Panc1 (cell line): ENCODE measurements at places on chromosomes 7 and 10. TPM values are rescaled to one million over a fixed set of nuclear protein-coding genes. Genes with fewer than 3 reads are reported as not detected.

Gene FANK1
- 19.1 TPM for total RNA-seq

Gene TAS2R5
- total RNA-seq, result 0.77 TPM

Gene UNCX
- total RNA-seq, result not detected

Gene GRM3
- not detected for total RNA-seq

Gene ANXA7
- 165 TPM for total RNA-seq

Gene CCDC172
- not detected for total RNA-seq

Gene ALKBH4
- 19.0 TPM for total RNA-seq

Gene LRRD1
- total RNA-seq, result 0.05 TPM

DNA sequence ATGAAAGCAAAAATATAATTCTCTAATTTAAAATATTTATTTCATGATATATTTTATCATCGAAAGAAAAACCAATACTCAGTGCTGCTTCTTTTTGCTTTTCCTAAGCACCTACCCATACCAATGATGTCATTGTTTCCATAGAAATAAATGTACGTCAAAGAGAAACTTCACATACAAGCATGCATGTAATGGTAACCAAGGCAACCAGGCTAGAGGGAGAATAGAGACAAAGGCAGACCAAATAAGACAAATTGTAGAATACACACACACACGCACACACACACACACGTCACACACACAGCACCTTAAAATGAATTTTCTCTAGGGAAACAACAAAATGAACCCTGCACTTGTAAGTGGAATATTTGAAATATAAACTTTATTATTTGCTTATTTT is 75.5 kb downstream of the MACC1 start:
- H3K27me3 ChIP-seq, result no peaks in the 10 kb centered on the region
- no peak overlapping the region for H3K4me3 ChIP-seq
- no peaks in the 10 kb centered on the region for H3K4me1 ChIP-seq
- DNase-seq, result no peak
- H3K36me3 ChIP-seq, result no peaks in the 10 kb centered on the region
- no peak overlapping the region for H3K27ac ChIP-seq

- DNase-seq, result no peak
- H3K4me3 ChIP-seq, result no peak overlapping the region
- peaks cover 4% of the 10 kb centered on the region; the same call in 1 of the 2 replicates for H3K36me3 ChIP-seq
- no peak overlapping the region for H3K27ac ChIP-seq
Observed at GRCh38 chr10:101671453-101671852, 23.5 kb downstream of the FBXW4 start.

DNA sequence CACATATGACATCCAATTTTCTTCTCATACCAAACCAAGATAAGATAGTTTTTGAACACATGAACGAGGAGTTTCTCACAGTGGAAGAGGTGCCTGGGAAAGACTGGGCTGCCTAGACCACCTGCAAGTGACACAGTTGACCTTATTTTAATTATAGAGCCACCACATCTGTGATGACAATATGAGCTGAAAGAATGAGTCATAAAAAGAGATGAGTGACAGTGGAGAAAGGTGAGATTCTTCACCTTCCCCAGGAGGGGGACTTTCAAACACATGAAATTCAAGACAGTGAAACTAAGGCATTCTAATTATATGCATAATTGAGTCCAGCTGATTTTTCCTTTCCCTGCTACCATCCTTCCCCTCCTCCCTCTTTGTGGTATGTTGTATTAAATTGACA is 475.5 kb downstream of the NXPH1 start:
- DNase-seq, result no peak
- no peak overlapping the region for H3K27ac ChIP-seq
- H3K4me3 ChIP-seq, result no peak overlapping the region
- H3K36me3 ChIP-seq, result no peaks in the 10 kb centered on the region
- H3K4me1 ChIP-seq, result no peaks in the 10 kb centered on the region

DNA sequence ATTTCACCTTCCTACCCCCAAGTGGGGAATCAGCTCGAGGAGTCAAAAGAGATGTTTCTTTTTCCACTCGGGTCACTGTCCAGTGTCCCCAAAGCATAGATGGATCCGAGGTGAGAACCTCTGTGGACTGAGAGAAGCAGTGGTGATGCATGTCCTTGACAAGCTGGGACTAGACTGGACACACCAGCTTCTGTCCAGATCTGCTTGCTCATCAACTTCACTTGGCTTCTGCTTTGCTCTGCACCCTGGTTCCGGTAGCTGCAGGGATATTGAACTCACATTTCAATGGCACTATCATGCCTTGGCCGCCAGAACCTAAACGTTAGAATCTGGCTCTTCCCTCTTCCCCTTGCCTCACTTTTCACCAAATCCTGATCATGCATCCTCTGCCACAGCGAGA is 50.3 kb upstream of the CXCL12 start:
- no peak overlapping the region for H3K27ac ChIP-seq
- H3K27me3 ChIP-seq, result no peaks in the 10 kb centered on the region
- no peaks in the 10 kb centered on the region for H3K4me1 ChIP-seq
- DNase-seq, result no peak
- no peak overlapping the region for H3K4me3 ChIP-seq
- no peaks in the 10 kb centered on the region for H3K36me3 ChIP-seq

DNA sequence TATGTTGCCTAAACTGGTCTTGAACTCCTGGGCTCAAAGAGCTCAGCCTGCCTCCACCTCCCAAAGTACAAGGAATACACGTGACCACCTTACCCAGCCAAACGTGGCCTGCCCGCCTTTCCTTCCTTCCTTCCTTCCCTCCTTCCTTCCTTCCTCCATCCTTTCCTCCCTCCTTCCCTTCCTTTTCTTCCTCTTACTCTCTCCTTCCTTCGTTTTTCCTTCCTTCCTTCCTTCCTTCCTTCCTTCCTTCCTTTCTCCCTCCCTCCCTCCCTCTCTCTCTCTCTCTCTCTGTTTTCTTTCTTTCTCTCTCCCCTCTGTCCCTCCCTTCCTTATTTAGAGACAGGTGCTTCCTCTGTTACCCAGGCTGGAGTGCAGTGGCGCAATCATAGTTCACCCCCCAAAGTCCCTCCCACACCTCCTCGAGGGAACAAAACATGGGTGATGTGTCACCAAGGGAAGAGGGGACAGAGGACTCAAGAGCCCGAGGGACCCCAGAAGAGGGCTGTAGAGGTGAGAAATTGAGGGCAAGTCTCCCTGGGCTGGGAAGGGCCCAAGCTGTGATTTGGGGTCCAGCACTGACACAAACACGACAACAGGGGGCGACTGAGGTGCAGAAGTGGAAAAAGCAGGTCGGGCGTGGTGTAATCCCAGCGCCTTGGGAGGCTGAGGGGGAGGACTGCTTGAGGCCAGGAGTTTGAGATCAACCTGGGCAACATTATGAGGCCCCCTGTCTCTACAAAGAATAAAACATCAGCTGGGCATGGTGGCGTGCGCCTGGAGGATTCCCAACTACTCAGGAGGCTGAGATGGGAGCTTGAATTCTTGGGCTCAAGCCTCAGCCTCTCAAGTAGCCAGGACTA is 28.1 kb downstream of the EPHB4 start:
- H3K27ac ChIP-seq, result peak overlapping the region; percentile 99
- no peak for DNase-seq
- no peak overlapping the region for H3K4me3 ChIP-seq

DNA sequence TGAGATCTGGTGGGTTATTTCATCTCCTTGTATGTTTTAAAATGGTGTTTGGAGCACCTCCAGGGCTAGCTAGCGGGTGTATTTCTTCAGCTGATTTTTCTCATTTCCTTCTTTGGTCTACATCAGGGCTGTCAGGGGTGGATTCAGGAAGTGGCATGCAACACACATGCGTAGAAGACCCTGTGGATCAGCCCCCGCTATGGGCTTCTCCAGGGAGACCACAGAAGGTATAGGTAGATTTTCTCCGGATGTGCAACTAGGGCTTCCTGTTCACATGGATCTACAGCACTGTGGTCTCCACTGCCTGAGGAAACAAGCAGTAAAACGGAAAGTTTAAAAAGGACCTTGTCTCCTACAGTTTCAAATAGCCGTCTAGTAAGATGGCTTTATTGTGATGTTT is 10.4 kb downstream of the NUB1 start:
- peaks cover 9% of the 10 kb centered on the region; the same call in 1 of the 2 replicates for H3K4me1 ChIP-seq
- no peak overlapping the region for H3K4me3 ChIP-seq
- peaks cover 11% of the 10 kb centered on the region for H3K36me3 ChIP-seq
- no peak overlapping the region for H3K27ac ChIP-seq
- no peaks in the 10 kb centered on the region for H3K27me3 ChIP-seq
- DNase-seq, result no peak

DNA sequence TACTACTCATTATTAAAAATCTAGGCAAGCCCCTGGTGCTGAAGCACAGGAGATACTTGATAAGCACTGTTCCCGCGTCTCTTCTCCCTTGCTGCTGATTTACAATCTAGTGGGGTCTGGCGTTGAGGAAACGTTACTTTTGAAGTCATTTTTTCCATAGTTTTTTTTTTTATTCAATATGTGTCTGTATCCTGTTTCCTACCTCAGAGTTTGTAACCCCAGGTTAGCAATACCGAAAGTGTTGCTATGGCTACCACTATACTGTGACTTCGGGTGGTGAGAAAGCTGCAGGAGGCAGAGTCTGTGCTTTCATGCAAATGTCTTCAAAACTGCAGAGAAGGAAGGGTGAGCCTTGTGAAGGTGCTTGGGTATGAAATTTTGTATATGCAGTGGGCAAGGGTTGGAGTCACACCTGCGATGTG is 458.8 kb upstream of the GHITM start:
- H3K27me3 ChIP-seq, result no peaks in the 10 kb centered on the region
- no peak overlapping the region for H3K27ac ChIP-seq
- DNase-seq, result no peak

DNA sequence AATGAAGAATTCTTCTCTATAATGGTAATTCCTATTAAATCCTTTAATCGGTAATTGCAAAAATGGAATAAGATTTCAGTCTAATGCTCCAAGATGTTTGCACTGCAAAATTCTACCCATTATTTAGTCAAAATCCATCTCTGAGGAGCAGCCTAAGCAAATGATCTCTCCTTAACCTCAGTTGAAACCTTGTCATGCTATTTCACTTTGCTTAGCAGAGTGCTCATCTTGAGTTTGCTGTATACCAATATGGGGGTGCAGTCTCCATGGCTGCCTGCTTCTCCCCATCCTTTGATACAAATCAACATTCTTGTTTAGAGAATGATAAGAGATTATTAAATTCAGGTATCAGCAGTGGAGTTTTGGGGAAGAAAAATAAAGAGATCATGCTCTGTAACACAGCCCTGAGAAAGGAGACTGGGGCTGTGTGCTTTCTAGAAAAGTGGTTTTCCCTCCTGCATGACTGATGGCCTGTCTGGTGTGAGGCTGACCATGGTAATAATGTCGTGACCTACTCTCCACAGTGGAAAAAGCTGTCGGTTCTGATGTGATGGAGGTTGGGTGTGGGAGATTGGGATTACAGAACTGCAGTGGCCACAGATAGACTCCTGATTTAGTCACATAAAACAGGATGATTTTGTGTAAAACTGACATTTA is 982.1 kb downstream of the NRG3 start:
- no peak overlapping the region for H3K4me3 ChIP-seq
- no peaks in the 10 kb centered on the region for H3K4me1 ChIP-seq
- DNase-seq, result no peak
- no peaks in the 10 kb centered on the region for H3K27me3 ChIP-seq
- H3K36me3 ChIP-seq, result no peaks in the 10 kb centered on the region
- H3K27ac ChIP-seq, result no peak overlapping the region

DNA sequence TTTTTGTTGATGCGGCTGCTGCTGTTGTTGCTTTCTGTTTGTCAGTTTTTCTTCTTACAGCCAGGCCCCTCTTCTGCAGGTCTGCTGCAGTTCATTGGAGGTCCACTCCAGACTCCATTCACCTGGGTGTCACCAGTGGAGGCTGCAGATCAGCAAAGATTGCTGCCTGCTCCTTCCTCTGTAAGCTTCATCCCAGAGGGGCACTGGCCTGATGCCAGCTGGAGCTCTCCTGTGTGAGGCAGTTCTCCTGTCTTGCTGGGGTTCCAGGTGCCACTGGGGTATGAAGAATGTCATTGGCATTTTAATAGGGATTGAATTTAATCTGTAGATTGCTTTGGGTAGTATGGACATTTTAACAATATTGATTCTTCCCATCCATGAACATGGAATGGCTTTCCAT is 308.5 kb upstream of the MEOX2 start:
- no peak for DNase-seq
- H3K27ac ChIP-seq, result no peak overlapping the region
- H3K27me3 ChIP-seq, result no peaks in the 10 kb centered on the region
- no peaks in the 10 kb centered on the region for H3K4me1 ChIP-seq

DNA sequence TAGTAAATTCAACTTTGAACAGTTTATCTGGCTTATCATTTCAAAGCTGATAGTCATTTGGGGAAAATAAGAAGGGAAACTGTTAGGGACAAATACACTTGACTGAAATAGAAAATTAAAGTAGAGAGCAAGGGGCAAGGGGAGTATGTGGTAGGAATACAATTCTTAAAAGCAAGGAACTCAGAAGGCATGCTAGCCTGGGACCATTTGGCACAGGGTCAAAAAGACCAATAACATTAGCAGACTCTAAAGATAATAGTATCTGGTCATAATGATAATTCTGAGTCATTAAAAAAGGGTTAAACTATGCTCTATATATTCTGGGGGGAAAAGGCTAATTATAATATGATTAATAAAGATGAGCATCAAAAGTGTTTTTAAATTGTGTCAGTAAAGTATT is 112.2 kb downstream of the CNOT4 start:
- peaks cover 3% of the 10 kb centered on the region; the same call in 1 of the 2 replicates for H3K4me1 ChIP-seq
- H3K4me3 ChIP-seq, result no peak overlapping the region
- peaks cover 10% of the 10 kb centered on the region; the same call in 1 of the 2 replicates for H3K36me3 ChIP-seq
- H3K27ac ChIP-seq, result no peak overlapping the region
- DNase-seq, result no peak

DNA sequence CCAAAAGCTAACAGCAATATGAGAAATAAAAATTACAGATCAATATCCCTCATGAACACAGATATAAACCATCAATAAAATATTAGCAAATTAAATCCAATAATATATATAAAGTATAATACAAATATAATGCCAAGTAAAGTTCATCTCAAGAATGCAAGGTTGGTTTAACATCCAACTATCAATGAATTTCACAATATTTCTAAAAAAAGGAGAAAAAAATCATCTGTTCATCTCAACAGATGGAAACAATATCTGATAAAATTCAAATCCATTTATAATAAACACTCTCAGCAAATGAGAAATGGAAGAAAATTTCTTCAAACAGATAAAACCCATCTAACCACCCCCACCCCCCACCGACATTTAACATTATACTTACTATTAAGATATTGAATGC is 86.9 kb downstream of the SIRT1 start:
- no peaks in the 10 kb centered on the region for H3K27me3 ChIP-seq
- no peak overlapping the region for H3K4me3 ChIP-seq
- no peak for DNase-seq
- H3K4me1 ChIP-seq, result no peaks in the 10 kb centered on the region
- peaks cover 23% of the 10 kb centered on the region for H3K36me3 ChIP-seq
- no peak overlapping the region for H3K27ac ChIP-seq

GRCh38 chr7:28865601-28866144 is 92.5 kb downstream of the TRIL start:
- no peak for DNase-seq
- H3K4me3 ChIP-seq, result no peak overlapping the region
- H3K36me3 ChIP-seq, result no peaks in the 10 kb centered on the region
- H3K27me3 ChIP-seq, result peaks cover 19% of the 10 kb centered on the region

DNA sequence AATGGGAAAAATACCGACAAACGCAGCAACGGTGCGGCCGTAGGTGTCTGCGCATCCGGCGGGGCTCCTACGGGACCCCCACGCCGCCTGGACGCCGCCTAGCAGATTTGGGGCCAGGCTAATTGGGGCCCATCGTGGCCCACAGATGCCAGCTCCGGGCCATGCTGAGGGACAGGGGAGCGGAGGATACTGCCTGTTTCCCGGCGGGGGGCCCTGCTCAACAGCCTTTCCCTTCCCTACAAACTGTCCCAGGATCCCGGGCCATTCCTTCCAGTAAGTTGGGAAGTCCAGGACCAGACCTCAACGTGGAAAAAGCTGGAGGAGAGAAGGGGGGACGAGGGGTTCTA is 21.7 kb upstream of the GPER1 start:
- peaks cover 9% of the 10 kb centered on the region for H3K4me1 ChIP-seq
- DNase-seq, result no peak
- no peak overlapping the region for H3K4me3 ChIP-seq
